ENCODE measurements at places on chromosomes 11 and 22.
A peak's percentile ranks its signal among the peaks of the same experiment; 100 is the strongest.

DNA sequence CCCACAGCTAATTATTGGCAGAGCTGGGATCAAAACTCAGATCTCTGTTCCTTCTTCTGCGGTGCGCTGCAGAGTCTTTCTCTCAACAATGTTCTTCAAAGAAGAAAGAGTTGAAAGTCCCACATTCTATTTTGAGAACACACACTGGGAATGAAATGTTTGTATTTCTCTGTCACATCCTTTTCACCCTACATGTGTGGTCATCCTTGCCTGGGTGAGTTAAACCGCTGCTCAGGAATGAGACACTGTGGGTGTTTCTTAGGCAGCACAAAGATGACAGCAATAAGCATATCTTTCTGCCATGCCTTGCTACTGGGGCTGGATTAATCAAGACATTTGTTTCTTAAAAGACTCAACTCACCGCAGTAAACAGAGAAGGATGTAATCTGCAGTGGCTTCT, 222.6 kb downstream of the LARGE1 start:
- DNase-seq, result no peak

DNA sequence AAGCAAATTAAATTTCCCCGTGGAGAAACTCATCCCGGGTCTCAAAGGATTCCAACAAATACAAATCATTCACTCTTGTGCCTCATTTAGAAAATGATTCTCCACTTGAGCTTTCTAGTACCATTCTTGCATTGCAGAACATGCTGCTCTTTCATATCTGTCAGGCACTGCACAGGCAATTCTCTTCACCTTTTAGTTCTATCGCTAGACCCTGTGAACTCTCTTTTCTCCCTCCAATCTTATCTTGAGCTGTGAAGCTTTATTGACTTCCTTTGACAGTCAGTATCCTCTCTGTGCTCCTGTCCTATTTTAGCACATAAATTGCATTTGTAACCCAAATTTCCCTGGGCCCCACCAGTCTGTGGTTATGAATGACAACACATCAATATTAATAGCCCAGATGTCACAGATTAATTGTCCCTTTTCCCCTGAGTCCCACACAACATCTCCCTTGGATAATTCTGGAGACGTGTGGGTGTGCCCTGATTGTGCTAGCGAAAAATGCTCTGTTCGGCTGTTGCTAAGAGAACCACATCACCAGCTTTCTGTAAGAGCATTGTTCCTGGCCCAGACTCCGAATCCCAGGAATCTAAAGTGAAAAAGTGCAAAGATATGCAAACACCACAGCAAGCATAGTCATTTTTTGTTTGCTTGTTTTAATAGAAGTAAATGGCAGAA, 22.4 kb upstream of the SC5D start:
- DNase-seq, result no peak

- DNase-seq, result no peak
Measured at GRCh38 chr11:43576803-43577521, 103.6 kb upstream of the HSD17B12 start.

GRCh38 chr22:25318081-25318823, 98.8 kb downstream of the CRYBB2 start:
- no peak for DNase-seq

DNA sequence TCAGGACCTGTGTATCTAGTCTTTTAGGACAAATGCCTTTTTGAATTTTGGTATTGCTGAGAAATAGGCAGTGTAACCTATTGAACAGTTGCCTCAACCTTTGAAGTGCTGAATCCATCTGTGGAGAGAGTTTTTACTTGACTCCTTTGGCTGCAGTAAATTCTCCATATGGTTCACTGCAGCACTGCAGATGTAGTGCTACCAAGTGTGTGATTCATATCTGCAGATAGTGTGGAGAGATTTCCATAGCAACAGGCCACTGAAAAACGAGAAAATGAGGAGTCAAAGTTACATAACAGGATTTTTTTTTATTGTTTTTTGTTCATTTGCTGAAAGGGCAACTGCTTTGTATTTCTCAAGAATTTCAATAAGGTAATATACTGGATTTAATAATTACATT, 356.1 kb downstream of the RAB38 start:
- peak; percentile 54 for DNase-seq

DNA sequence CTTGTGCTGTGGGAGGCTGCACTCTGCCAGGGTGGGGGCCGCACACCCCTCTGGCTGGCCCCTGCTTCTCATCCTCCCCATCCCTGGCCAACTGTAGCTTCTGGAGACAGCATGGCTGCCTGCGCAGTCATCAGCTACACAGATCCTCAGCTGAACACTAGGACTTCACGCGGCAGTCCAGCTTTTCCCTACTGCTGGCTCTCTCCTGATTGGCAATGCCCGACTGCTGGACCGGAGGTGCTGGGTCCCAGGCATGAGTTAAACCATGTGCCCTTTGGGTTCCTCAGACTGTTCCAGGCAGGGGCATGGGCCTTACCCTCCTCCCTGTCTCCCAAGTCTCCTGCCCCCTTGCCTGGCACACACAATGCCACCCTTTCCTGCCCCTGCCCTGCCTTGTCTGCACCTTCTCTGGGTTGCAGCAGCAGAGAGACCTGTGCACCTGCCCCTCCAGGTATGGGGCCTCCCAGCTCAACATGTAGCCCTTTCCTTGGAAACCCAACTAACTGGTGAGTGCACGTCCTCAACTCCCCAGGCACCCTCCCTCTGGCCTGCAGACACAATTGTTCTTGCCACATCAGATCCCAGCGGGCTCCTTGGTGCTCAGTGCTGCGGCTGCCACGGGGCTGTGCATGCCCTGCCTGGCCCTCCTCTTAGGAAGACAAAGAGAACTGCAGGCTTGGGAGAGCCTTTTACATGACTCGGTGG, 1039.2 kb downstream of the TBC1D22A start:
- no peak for DNase-seq
